ENCODE measurements at places on chromosomes 4 and X. TPM values are rescaled to one million over a fixed set of nuclear protein-coding genes. Genes with fewer than 3 reads are reported as not detected.
A peak's percentile ranks its signal among the peaks of the same experiment; 100 is the strongest.

DNA sequence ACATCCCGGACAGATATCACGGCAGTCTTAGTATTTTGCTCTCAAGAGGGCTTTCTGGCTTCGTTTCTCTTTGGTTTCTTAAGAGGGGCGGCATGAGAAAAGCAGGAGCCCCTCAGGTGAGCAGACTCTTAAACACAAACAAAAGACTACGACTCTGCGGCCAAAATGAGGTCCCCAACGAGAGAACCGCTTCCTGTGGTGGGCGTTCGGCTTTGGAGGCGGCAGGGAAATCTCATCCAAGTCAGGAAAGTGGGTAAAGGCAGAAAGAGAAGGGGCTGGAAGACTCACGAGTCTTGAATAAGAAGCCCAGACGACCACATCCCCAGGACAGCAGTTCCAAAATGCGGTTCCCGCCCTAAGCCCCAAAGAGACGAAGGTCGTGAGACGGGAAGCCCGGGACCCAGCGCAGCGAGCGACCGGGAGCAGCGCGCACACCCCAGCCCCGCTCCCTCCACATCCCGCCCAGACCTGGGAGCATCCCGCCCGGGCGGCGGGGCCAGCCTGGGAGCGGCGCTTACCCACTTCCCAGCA is 409 bp downstream of the UGDH start:
- DNase-seq: peak; percentile 29

DNA sequence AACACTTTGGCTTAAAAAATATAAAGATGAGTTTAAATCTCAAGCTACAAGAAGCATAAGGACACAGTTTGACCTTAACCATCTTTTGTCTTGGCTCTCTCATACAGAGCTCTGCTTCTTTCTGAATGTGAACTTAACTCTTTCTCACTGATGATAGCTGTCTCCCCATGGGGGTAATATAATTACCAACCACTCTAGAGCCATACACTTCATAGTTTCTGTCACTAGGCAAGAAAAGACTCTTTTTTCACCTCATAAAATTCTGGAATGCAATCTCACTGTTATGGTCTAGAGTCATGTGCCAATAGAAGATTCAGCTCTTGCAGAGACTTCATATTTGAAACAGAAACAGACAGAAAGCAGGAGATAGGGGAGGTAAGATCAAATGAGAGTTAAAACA is 481.7 kb upstream of the AGA start:
- DNase-seq: no peak

- DNase-seq: no peak
Measured at GRCh38 chr4:98784947-98785706, 126.7 kb upstream of the TSPAN5 start.

- DNase-seq: no peak
Measured at GRCh38 chr4:181566490-181566889, 676.7 kb upstream of the TENM3 start.

- no peak for DNase-seq
Measured at GRCh38 chr4:5563856-5564255, 144.5 kb downstream of the EVC2 start.

GRCh38 chr4:39134683-39135306 is 47.5 kb upstream of the WDR19 start:
- no peak for DNase-seq

- no peak for DNase-seq
Measured at GRCh38 chrX:17459661-17460060, 84.7 kb downstream of the NHS start.

The UGT2B17 gene
- not detected for polyA plus RNA-seq

The AFP gene
- 0.16 TPM for polyA plus RNA-seq

The CFAP99 gene
- 40.1 TPM for polyA plus RNA-seq

The UGDH gene
- polyA plus RNA-seq: 8.1 TPM

The GRIA3 gene
- 1.2 TPM for polyA plus RNA-seq

The NR3C2 gene
- 28.1 TPM for polyA plus RNA-seq

The SPARCL1 gene
- 124 TPM for polyA plus RNA-seq

All from testis (tissue), 5 donors.